ENCODE measurements at places on chromosomes 4 and X. TPM values are rescaled to one million over a fixed set of nuclear protein-coding genes. Genes with fewer than 3 reads are reported as not detected.
A peak's percentile ranks its signal among the peaks of the same experiment; 100 is the strongest.

DNA sequence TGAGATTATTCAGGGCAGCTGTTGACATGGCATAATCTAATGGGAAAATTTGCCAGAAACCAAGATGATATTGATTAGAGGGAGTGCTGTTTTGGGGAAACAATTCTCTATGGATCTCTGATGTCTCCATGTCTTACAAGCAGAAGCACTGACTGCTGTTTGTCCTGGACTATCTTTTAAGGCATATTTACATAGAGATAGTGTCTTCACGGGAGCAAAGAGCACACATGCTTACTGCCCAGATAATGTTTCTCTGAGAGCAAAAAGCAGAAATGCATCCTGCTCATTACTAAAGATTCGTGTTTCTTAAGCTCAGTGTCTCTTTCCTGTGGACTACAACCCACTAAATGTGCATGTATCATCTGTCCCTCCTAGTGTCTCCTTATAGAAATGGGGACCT is 41.3 kb upstream of the GLRA3 start:
- no peak for DNase-seq

DNA sequence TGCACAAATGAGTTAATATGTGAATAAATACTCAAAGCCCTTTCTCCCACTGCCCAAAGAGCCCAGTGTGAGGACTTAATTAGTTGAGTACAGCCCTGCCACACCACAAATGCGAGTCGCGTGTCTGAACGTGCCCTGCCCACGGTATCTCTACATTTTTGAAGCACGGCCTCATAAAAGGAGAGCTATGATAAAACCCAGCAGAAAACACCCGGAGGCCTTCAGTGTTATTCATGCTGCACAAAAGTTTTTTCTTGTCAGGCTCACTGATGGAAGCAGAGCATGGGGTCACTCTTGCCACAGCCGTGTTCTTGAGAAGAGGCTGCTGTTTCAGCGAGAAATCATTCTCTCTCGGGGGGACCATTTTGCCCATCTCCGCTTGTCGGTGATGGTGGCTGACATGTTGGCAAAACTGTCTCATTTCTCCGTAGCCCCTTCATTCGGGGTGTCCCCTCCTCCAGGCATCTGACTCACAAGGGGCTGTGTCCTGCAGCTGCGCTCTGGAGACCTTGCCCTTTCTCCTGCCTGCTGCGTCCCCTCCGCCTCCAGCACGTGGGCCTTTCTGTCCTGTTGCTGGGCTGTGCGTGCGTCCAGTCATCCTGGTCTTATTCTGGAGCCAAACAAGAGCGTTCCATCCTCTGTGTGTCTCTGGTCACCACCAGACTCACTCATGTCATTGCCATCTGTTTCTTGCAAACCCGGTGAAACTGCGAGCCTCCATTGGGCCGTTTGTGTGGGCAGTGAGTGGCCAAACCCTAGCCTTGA is 88.8 kb downstream of the SORCS2 start:
- DNase-seq: no peak

Gene NXF2B
- total RNA-seq: not detected

Gene CLCN3
- 51.0 TPM for total RNA-seq

DNA sequence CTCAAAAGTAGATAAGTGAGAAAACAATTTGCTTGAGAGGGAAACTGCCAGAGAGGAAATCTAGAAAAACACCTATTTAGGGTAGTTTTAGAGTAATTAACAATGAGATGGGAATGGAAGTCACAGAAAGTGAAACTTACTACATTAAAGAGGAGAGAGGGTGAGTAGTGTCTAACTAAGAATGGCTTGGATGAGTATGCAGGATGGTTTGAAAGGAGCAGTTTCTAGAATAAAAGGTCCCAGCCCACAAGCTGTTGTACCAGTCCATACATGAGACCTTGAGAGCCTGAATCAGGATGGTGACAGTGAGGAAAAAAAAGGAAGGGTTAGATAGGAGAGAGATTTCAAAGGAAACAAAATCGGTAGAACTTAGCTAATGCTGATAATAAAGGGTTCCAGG is 1.3 kb downstream of the GAR1 start:
- no peak for DNase-seq

Gene AMER1
- 0.65 TPM for total RNA-seq

GRCh38 chr4:42515156-42515884 is 118.0 kb downstream of the SHISA3 start:
- DNase-seq: no peak

Gene HELT
- not detected for total RNA-seq

DNA sequence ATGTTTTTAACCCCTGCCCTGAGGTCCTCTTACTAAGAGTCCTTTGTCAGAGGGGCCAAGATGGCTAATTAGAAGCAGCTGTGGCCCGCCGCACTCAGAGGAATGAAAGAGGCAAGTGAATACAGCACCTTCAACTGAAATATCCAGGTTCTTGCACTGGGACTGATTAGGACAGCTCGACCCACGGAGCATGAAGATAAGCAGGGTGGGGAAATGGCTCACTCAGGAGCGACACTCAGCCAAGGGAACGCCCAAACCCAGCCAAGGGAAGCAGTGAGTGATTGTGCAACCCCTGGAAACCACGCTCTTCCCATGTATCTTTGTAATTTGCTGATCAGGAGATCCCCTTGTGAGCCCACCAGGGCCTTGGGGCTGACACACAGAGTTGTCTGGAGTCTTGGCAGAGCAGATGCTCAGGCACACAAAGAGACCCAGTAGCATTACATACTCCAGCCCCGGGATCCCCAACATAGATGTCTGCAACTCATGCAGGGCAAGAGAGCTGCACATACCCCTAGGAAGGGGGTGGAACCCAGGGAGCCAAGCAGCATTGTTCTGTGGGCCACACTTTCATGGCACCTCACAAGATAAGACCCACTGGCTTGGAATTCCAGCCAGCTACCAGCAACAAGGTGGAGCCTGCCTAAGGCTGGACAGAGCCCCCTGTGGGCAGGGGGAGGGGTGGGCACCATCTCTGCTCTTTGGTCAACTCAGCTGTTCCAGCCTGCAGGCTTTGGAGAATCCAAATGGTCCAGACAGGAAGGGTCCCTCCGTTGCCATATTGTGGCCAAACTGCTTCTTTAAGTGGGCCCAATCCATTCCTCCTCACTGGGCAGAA is 23.3 kb downstream of the F8A3 start:
- no peak for DNase-seq

GRCh38 chr4:181890911-181891310 is 352.3 kb upstream of the TENM3 start:
- DNase-seq: no peak

Gene RHOXF2
- total RNA-seq: not detected

Gene TCEAL7
- 0.22 TPM for total RNA-seq

Gene BEND4
- total RNA-seq: under 0.01 TPM

Gene EDA
- total RNA-seq: 0.65 TPM

Gene KIAA1210
- not detected for total RNA-seq

Gene SNCA
- 148 TPM for total RNA-seq

Gene GPC4
- 0.22 TPM for total RNA-seq

GRCh38 chr4:171947400-171947799 is 134.2 kb downstream of the GALNTL6 start:
- DNase-seq: no peak

Gene SHROOM4
- total RNA-seq: 22.9 TPM

DNA sequence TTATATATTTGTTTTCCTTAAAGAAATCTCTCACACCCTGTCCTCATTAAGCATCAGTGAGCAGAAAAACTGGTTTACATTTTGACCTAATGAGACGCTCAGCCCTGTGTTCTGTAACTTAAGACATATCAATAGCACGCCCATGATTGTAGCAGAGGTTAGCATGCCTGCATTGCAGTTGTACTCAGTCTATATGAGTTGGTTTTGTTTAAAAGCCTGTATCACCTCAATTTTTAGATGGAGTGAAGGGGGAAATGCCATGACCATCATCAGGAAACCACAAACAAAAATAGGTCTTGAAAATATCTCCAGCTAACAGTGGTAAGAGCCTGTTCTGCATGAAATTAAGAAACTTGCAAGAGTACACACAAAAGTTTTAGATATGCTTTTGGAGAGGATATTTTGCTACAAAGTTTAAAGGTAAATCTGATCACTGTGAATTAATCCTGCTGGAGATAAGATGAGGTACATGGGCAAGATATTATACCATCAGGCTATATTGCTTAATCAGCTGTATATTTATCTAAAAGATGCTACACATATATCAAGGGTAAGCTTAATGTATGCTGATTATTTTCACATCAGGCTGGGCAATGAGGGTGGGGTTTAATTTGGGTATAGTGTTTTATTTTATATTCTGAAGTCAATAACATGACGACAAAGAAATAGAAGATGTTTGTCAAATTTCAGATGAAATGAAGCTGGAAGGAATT is 13.1 kb upstream of the COQ2 start:
- DNase-seq: no peak

DNA sequence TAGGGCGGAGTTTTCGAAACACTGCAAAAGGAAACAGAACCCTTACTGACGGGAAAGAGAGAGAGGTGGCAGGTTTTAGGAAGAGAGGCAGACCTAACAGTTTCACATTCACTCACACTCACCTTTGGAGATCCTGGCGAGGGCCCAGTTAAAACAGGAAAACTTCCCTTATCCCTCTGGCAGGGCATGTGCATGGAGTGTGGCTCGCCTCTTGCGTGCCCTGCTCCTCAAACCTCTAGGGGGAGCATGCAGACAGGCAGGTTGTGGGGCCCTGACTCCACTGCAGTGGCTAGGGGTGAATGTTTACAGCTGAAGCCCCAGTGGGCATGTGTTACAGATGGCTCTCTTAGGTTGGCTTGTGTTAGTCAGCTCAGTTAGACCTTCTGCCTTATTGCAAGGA is 451.5 kb downstream of the UBE2NL start:
- no peak for DNase-seq

DNA sequence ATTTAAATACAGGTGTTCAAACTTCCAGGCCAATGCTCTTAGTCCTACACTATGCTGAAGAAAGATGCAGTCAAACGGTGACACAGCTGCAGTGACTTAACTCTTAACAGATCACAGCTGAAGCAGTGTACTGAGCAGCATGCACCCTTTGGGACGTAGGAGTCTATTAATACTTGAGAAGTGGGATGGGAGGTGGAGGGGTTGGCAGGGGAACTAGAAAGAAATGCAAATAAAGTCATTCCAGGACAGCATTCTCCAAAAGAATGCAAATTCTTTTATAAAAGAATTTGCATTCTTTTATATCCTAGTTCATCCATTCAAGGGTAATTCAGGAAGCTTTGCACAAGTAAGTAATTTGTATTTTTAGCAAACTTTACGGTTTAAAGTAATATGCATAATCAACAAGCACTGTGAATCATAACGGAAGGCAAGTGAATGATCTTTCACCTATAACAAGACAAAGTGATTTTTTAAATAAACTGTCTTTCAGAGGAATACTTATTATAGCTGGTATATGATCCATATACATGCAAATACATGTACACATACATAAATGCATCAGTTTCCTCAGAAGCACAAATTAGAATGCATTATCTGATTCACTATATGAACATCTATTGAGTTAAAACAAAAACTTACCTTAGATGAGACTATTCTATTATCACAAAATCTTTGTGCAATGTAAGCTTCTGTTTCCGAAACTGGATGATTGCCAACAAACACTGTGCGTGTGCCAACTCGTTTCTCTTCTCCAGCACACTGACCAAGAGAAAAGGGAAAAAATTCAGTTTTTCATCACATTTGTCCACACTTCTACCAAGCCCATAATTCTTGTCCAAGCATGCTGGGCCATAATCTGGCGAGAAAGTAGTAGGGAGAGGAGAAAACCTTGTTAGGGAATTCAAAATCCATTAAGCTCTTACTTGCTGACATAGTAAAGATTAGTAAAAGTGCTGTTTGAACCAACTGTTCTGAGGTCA is 106.5 kb downstream of the ATP11C start:
- DNase-seq: peak; percentile 84

DNA sequence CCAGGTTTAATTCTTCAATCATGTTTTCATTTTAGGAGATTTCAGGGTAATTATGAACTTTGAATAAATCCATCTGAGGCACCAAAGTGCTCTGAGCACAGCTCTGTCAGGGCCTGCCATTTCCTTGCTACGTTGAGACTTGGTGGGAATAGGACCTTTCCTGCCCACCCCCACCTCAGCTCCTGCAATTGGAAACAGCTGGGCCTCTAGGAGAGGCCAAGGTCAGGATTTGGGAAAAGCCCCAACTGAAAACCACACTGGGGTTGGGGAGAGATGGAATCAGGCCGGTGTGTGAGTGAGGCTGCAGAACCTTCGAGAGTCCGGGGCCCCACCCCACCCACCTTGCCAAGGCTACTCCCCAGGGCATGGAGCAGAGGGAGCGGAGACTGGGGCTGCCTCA is 212.7 kb upstream of the BCOR start:
- no peak for DNase-seq

- DNase-seq: peak; percentile 75
Measured at GRCh38 chr4:2281575-2282343, 19.9 kb upstream of the MXD4 start.

GRCh38 chrX:12988797-12989196 is 13.9 kb downstream of the TMSB4X start:
- peak; percentile 75 for DNase-seq

- peak; percentile 75 for DNase-seq
Measured at GRCh38 chr4:54384563-54384962, 155.5 kb downstream of the PDGFRA start.

DNA sequence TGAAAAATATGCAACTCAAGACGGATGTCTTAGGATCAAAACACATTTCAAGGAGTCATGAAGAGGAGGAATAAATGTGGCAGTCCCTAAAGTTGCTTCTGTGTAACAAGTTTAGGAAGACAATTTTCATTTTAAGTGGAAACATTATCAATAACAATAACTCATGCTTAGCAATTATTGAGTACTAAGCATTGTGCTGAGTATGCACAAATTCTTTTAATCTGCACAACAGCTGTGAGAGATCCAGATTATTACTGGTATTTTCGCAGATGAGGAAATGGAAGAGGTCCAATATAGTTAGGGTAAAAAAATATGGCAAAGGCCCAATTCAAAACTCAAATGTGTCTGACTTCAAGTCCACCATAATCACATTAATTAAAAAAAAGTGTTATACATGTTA is 2.9 kb upstream of the TEX13B start:
- DNase-seq: no peak

DNA sequence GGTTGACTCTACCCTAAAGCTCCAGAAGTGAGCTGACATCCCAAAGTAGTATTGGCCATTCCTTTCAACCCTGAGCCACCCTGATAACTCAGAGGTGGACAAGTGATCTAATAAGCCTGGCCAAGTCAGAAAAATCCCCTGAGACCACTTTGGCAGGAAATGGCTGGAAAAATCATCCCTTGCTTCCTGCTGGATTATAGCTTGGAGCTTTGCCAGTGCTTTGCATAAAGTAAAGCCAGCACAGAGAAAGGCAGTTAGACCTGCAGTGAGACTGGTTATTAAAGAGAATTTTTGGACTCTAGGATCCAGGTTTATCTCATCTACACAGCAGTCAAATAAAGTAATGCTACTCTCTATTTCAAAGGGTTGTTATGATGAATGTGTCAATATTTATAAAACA is 6.4 kb downstream of the CXCL3 start:
- DNase-seq: peak; percentile 70

DNA sequence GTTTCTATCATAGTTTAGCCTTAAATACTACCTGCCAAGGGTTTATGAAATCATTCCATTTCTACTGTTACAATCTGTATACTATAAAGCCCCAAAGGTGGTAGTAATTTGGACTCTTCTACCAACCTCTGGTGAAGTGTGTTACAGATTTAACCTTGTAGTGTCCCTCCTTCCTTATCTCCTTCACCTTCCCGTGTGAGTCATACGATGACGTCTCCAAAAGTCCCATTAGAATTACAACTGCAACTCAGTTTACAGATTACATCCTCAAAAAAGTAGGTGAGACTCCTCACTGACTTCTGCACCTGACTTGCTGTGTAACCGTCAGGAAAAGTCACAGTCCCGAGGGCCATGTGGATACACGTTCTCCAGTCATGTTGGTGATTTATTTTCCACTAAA is 219.0 kb downstream of the DCTD start:
- DNase-seq: peak; percentile 17

Gene TKTL2
- not detected for total RNA-seq

Gene F11
- not detected for total RNA-seq
